ENCODE measurements at places on chromosomes 1 and 21.

- H3K4me1 ChIP-seq = no peaks in the 10 kb centered on the region
- H3K27ac ChIP-seq = no peak overlapping the region
- H3K4me3 ChIP-seq = no peak overlapping the region
- no peaks in the 10 kb centered on the region for H3K36me3 ChIP-seq
Measured at GRCh38 chr1:175715742-175716141, 27.7 kb downstream of the TNR start.

DNA sequence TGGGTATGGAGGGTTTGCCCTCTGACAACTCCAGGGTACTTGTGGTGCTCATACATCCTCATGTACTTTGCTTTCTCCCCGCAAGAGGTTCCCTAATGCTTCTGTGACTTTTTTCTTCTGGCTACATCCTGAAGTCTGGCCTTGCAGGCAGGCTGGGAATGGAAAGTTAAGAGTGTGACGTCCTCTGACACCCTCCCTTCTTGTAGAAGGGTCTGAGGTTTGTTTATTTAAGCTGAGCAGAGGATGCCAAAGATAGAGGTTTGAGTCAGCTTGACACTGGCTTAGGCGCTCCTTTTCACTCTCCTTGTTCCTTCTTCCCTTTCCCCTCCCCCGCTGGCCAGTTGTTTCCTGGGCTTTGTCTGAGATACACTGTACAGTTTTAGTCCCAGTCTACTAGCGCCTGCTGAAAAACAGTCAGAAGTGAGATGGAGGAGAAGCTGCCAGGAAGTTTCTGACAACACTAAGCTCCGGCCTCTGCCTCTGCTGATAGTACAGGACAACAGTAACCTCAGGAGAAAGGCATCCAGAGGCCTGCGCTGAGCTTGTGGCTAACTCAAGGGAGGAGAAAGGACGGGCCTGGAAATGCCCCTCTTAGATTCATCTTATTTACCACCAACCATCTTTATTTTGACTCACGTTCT is at the start of gene MACF1:
TSS of gene MACF1 (plus strand) at position 255 of the 641 bp plus-strand sequence. CDS start at position 583, 328 bp downstream.
- peak within 1 kb of the TSS; percentile 95 for H3K27ac ChIP-seq
- H3K4me3 ChIP-seq = peak within 1 kb of the TSS; percentile 89
- H3K27me3 ChIP-seq = no peaks in the 10 kb centered on the region
- H3K4me1 ChIP-seq = peaks cover 62% of the 10 kb centered on the region
- H3K36me3 ChIP-seq = peaks cover 6% of the 10 kb centered on the region

DNA sequence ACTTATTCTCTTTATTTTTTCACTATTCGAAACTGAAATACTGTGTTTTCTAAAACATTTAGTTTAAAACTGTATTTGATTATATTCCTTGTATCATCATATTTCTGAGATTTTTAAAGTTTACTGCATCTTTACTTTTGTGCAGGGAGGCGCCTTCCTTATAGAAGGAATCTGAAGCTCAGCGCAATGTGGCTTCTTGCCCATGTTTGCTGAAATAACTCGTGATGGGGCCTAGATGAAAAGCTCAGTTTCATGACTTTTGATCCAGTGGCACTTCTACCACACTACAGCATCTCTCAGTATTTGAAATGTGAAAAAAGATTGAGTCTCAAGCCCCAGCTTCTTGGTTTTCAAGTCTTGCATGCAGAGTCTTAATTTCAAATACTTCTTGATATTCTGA is 28.4 kb downstream of the CACHD1 start:
- H3K4me3 ChIP-seq = no peak overlapping the region
- no peaks in the 10 kb centered on the region for H3K36me3 ChIP-seq
- no peak for DNase-seq
- H3K27me3 ChIP-seq = peaks cover 2% of the 10 kb centered on the region
- no peak overlapping the region for H3K27ac ChIP-seq

- peaks cover 2% of the 10 kb centered on the region for H3K36me3 ChIP-seq
- no peak overlapping the region for H3K4me3 ChIP-seq
- H3K27ac ChIP-seq = no peak overlapping the region
- H3K27me3 ChIP-seq = no peaks in the 10 kb centered on the region
Measured at GRCh38 chr1:83829106-83829505, 169.8 kb downstream of the TTLL7 start.

DNA sequence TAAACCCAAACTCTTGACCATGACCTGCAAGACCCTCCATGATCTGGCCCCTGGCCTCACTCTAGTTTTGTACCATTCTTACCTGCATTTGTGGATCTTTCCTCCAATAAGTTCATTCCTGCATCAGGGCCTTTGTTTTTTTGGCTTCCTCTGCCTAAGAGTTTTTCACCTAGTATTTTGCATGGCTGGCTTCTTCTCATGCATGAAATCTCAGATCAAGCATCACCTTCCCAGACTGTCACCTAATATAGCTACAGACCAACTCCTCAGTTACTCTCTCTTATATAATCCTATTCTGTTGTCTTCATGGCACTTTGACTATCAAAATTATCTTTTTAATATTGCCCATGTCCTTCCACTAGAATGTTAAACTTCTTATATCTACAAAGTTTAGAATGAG is 54.2 kb downstream of the BTBD8 start:
- H3K4me1 ChIP-seq = no peaks in the 10 kb centered on the region
- H3K4me3 ChIP-seq = no peak overlapping the region
- DNase-seq = no peak

- DNase-seq = no peak
- no peak overlapping the region for H3K27ac ChIP-seq
- no peak overlapping the region for H3K4me3 ChIP-seq
- H3K4me1 ChIP-seq = peaks cover 13% of the 10 kb centered on the region
- peaks cover 91% of the 10 kb centered on the region for H3K36me3 ChIP-seq
Measured at GRCh38 chr1:39567302-39567701, 9.3 kb downstream of the PABPC4 start.

DNA sequence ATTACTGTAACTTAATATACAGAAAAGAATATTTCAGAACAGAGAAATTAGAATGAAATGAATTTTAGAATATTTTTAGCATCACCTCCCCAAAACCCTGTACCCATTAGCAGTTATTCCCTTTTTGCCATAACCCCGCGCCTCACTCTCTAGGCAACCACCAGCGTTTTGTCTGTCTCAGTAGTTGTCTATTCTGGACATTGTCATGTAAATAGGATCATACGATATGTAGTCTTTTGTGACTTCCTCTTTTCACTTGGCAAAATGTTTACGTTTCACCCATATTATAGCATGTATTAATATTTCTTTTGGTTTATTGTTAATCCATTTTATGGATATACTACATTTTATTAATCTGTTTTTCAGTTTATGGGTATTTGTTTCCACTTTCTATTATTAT is 24.9 kb downstream of the SOAT1 start:
- no peaks in the 10 kb centered on the region for H3K27me3 ChIP-seq
- H3K4me3 ChIP-seq = no peak overlapping the region
- H3K4me1 ChIP-seq = peaks cover 25% of the 10 kb centered on the region
- H3K27ac ChIP-seq = no peak overlapping the region

GRCh38 chr1:229027622-229028182 is 243.2 kb upstream of the RAB4A start:
- no peaks in the 10 kb centered on the region for H3K36me3 ChIP-seq
- no peaks in the 10 kb centered on the region for H3K27me3 ChIP-seq
- peak; percentile 20 for DNase-seq
- H3K4me1 ChIP-seq = peaks cover 11% of the 10 kb centered on the region

- peak overlapping the region; percentile 85 for H3K27ac ChIP-seq
- peak; percentile 87 for DNase-seq
- H3K4me3 ChIP-seq = peak overlapping the region; percentile 75
- peaks cover 20% of the 10 kb centered on the region for H3K4me1 ChIP-seq
- H3K27me3 ChIP-seq = peaks cover 50% of the 10 kb centered on the region
Measured at GRCh38 chr1:65148548-65149350, 746 bp downstream of the AK4 start.

DNA sequence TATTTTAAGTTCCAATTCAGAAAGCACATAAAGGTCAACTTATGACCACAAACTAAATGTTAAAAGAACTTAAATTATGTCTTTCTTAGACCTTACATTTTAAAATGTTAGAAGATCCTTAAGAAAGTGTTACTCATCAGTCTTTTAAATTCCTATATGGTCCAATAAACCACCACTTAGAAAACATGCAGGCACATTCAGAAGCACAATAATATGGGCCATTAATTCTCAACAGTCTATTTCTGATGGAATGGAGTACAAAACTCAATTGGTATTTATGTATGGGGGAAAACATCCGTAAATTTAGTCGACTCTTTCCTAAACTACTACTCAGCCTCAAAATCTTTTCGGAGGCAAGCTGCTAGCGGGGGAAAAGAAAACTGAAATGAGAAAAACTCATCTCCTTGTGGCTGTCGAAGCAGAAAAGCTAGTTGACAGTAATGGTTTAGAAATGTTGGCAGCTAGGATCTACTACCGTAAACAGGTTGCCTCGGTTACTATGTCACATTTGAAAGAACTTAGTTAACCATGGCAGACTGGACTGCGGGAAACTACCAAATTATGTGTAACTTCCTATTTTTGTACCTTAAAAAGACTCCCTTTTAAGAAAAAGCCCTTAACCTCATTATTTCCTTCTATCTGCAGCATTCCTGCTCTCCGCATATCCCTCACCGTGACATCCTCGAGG is 1.0 kb downstream of the TRMT1L start:
- H3K27ac ChIP-seq = peak overlapping the region; percentile 96
- no peak for DNase-seq
- peak overlapping the region; percentile 96 for H3K4me3 ChIP-seq
- peaks cover 59% of the 10 kb centered on the region for H3K4me1 ChIP-seq
- peaks cover 5% of the 10 kb centered on the region for H3K36me3 ChIP-seq

DNA sequence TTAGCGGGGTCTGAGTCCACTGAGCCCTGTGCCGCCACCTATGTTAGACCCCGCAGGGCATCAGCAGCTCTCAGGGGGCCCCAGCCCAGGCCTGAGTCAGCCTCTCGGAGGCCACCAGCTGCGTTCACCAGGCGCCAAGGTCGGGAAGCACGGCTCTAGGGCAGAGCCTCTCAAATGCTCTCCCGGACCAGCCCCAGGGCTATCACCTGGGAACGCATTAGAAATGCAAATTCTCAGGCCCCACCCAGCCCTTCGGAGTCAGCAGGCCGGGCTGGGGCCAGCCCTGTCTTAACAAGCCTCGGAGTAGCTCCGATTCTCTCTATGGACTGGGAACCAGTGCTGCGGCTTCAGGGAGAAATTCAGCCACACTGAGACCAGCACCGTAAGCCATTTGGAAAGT is 37.2 kb upstream of the TSPEAR start:
- no peak for DNase-seq
- H3K27ac ChIP-seq = no peak overlapping the region
- H3K27me3 ChIP-seq = peaks cover 13% of the 10 kb centered on the region
- H3K36me3 ChIP-seq = no peaks in the 10 kb centered on the region
- no peak overlapping the region for H3K4me3 ChIP-seq

- H3K27me3 ChIP-seq = peaks cover 6% of the 10 kb centered on the region
- no peak for DNase-seq
- no peak overlapping the region for H3K4me3 ChIP-seq
- no peak overlapping the region for H3K27ac ChIP-seq
Measured at GRCh38 chr1:112769611-112770010, 54.5 kb upstream of the PPM1J start.

DNA sequence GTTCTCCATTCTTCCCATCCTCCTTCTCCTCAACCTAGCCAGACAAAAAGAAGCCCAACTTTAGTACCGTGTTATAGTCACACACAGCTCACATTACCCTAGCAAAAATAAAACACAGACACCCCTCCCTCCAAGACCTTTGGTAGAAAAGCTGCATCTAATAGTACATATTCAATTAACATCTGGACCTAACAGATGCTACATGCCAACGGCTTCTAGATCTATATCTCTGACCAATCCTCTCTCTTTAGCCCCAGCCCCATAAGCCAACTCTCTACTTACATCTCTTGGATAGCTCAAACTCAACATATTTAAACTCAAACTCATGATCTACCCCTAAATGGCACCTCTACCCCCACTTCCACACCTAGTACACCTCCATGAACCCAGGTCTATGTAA is 233.1 kb downstream of the KCNH1 start:
- H3K4me3 ChIP-seq = no peak overlapping the region
- H3K27me3 ChIP-seq = peaks cover 17% of the 10 kb centered on the region
- no peaks in the 10 kb centered on the region for H3K36me3 ChIP-seq
- H3K27ac ChIP-seq = no peak overlapping the region
- no peak for DNase-seq

DNA sequence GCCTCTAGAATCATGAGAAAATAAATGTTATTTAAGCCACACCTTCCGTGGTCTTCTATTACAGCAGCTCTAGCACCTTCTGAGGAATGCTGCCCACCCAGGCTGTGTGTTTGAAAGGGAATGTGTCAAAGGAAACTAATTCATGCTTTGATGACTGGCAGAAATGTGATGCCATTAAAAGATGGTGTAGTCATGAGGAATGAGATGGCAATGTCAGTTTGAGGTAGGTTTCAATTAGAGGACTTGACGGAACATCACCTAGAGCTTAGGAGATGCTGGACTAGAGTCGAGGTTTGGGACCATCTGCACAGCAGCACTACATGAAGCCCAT is 10.6 kb downstream of the PDZK1 start:
- H3K27me3 ChIP-seq = no peaks in the 10 kb centered on the region
- H3K27ac ChIP-seq = no peak overlapping the region
- DNase-seq = no peak
- H3K4me1 ChIP-seq = no peaks in the 10 kb centered on the region
- H3K4me3 ChIP-seq = no peak overlapping the region
- no peaks in the 10 kb centered on the region for H3K36me3 ChIP-seq

DNA sequence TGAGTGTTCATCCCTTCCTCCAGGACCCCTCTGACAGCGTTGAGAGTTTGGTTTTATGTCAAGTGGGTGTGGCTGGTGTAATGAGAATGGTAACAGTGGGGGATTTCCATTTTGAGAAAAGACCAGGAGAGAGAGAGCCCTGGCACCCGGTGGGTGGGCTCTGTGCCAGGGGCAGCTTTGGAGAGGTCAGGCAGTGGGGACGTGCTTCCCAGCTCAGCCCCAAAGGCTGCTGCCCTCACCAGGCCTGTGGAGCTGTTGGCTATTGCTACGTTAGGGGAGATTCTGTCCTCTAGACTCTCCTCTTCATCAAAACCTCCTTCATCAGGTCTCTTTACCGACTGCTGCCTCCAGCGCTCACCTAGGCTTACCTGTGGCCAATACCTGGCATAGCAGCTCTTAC is 176.3 kb downstream of the PTPRU start:
- H3K27ac ChIP-seq = no peak overlapping the region
- no peak for DNase-seq
- H3K4me3 ChIP-seq = no peak overlapping the region
- no peaks in the 10 kb centered on the region for H3K36me3 ChIP-seq

DNA sequence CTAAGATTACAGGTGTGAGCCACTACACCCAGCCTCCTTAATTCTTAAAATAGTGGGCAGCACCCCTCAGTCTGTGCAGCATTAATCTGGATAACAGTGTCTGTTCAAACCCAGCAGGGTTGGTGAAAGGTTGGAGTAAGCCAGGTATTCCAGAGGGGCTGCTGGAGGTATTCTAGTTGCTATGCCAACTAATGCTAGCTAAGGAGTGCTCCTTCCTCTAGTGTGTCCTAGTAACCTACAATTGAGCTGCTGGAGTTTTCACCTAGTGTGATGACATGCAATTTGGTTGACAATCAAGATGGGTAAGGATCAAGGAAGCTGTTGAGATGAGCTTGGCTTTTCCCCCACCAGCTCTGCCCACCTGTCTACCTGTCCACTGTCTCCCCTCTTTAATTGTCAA is 100.2 kb upstream of the IPO9 start:
- no peaks in the 10 kb centered on the region for H3K36me3 ChIP-seq
- no peak overlapping the region for H3K27ac ChIP-seq
- H3K4me1 ChIP-seq = no peaks in the 10 kb centered on the region
- no peak for DNase-seq
- H3K27me3 ChIP-seq = peaks cover 2% of the 10 kb centered on the region

GRCh38 chr1:95040032-95040525 is 32.7 kb downstream of the ALG14 start:
- H3K4me1 ChIP-seq = no peaks in the 10 kb centered on the region
- H3K27ac ChIP-seq = no peak overlapping the region
- H3K36me3 ChIP-seq = no peaks in the 10 kb centered on the region
- no peak for DNase-seq
- no peaks in the 10 kb centered on the region for H3K27me3 ChIP-seq

Data from activated naive CD8-positive, alpha-beta T cell treated with anti-CD3 and anti-CD28 coated beads, Interleukin-2, amount 50 U/mL, for 24 hours (primary cell).